Stimulated activated memory B cell treated with anti-CD40 and anti-IgM and Interleukin-4, amounts not matched to agents 10 μg/mL and 1 μg/mL and 100 μg/mL, for 72 hours (primary cell): ENCODE measurements at places on chromosomes 2 and 18.

GRCh38 chr2:51085420-51086068 is 53.6 kb upstream of the NRXN1 start:
- ATAC-seq: no peak

- ATAC-seq: no peak
Measured at GRCh38 chr2:43268066-43268953, 41.9 kb upstream of the ZFP36L2 start.

- ATAC-seq: no peak
Measured at GRCh38 chr18:70250781-70251180, 38.1 kb upstream of the SOCS6 start.

GRCh38 chr2:181004647-181005325 is 24.4 kb downstream of the UBE2E3 start:
- no peak for ATAC-seq

DNA sequence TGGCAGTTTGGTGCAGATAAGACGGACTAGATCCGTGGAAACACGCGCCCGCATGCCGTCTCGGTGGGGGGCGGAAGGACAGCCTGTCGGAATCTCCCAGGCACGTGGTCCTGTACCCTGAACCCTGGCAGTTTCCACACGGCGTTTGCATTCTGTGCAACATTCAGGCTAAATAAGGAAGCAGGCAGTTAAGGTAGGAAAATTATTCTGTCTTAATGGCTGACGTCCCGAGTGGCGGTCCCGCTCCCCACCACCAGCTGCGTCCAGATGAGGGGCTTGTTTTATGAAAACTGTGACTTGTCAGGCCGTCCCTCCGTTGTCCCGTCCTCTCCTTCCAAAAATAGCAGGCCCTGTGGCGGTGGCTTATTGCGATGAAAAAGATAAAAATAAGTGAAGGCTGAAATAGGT is 120.2 kb downstream of the NFATC1 start:
- no peak for ATAC-seq

GRCh38 chr2:205571360-205571959 is 110.8 kb upstream of the NRP2 start:
- ATAC-seq: no peak

GRCh38 chr2:132562245-132562644 is 107.8 kb downstream of the LYPD1 start:
- no peak for ATAC-seq

DNA sequence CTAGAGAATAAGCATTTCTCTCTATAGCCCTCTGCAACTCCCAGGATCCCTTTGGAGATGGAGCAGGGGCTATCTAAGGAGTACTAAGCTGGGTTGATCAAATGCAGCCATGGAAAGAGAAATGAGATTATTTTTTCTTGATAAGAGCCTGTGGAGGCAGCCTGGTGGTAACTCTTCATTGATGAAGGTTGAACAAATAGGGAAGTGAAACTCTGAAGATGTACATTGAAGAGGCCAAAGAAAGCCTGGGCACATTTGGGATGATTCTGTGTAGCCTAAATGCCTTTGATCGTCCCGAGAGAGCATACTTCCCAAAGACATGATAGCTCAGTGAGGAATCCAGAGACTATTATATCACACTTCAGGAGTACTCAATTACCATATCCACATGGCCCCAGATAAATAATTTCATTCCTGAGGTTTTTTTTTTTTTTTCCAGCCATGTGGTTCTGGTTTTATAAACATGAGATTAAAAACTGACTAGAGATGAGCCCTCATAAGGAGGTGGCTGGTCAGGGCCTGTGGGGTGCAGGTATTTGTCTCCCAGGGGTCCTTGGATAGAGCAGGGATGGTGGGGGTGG is 192.5 kb downstream of the TPGS2 start:
- ATAC-seq: no peak

- ATAC-seq: no peak
Measured at GRCh38 chr2:240478346-240479110, 43.1 kb downstream of the GPC1 start.

DNA sequence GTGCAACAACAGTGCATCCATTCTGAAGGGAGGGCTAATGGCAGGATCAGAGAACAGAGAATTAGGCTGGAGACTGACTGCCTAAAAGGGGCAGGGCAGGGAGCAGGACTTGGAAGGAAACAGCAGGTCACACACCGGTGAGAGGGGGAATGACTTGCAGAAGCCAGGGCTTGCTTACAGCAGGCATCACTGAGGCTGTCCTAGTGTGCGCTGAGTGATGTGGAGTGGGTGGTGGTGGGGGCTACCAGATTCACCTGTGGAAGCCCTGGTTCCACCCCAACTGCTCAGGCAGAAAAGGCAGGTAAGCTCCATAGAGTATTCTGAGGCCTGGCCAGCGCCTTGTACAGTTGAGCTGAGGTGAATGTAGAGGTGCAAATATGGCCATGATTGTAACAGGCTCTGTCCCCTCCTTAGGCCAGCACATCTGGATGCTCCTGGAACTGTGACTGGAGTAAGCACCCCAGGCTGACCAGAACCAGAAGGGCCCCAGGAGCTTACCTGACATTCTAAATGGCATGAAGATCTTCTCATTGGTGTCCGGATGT is 49.4 kb downstream of the SFXN5 start:
- ATAC-seq: no peak

DNA sequence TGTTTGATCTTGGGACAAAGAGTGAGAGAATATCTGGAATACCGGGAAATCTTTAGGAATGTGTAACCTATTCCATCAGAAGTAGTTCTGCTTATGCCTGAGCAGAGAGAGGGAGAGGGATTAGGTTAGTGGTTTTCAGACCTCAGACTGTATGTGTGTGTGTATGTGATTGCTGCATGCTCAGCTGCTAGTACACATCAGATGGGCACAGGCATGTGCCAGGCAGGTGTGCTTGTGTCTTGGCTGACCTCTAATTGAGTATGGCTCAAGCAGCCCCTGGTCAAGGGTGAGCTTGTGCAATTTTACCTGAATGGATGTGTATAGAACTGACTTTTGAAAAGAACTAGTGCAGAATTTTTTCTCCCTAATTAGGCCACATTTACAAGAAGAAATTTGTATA is 91.2 kb downstream of the INSIG2 start:
- no peak for ATAC-seq

- ATAC-seq: no peak
Measured at GRCh38 chr2:44542520-44542919, 180.8 kb downstream of the CAMKMT start.

GRCh38 chr2:159201360-159202063 is 85.0 kb downstream of the WDSUB1 start:
- peak; percentile 74 for ATAC-seq

GRCh38 chr2:85648619-85649018 is 19.4 kb downstream of the SFTPB start:
- peak; percentile 54 for ATAC-seq

DNA sequence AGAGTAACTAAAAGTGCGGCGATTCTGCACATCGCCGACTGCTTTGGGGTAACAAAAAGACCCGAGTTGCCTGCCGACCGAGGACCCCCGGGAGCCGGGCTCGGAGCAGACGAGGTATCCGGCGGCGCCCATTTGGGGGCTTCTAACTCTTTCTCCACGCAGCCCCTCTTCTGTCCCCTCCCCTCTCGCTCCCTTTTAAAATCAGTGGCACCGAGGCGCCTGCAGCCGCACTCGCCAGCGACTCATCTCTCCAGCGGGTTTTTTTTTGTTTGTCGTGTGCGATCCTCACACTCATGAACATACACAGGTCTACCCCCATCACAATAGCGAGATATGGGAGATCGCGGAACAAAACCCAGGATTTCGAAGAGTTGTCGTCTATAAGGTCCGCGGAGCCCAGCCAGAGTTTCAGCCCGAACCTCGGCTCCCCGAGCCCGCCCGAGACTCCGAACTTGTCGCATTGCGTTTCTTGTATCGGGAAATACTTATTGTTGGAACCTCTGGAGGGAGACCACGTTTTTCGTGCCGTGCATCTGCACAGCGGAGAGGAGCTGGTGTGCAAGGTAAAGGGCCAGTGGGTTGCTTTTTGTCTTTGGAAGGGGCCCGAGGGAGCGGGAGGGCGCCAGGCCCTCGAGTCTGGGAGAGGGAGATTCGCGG is 1.4 kb downstream of the TRIB2 start:
- peak; percentile 15 for ATAC-seq

- no peak for ATAC-seq
Measured at GRCh38 chr2:237200462-237200861, 114.8 kb downstream of the COPS8 start.

DNA sequence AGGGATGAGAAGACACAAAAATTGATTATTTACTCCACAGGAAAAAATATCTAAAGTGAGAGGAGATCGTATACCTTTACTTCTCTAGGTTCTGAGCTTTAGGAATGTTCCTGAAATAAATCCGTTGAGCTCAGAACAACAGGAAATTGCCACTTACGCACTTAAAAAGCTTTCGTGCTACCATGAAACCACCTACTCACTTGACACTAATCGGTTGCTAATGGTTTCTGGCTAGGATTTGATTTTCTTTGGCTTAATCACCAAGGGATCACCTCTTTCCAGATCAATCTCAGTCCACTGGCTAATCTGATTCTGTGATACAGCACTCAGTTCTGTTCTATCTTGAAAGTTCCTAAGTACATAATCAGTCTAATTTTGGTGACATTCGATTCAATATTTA is 419.6 kb downstream of the DLGAP1 start:
- no peak for ATAC-seq

DNA sequence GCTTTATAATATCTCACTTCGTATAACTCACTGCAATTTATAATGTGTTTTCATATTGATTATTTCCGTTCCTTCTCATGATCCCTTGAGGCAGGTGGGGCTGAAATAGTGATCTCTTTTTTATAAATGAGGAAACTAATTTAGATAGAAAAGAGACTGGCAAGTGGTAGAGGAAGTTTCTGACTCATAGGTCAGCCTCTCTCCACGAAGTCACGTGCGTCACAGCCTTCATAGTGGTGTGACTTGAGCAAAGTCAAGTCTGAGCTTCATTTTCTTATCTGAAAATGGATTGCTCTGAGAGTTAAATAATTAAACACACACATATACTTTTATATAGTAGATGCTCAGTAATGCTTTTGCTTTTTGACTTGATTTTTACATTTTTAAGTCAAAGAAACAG is 19.9 kb downstream of the ABCG5 start:
- ATAC-seq: peak; percentile 82

DNA sequence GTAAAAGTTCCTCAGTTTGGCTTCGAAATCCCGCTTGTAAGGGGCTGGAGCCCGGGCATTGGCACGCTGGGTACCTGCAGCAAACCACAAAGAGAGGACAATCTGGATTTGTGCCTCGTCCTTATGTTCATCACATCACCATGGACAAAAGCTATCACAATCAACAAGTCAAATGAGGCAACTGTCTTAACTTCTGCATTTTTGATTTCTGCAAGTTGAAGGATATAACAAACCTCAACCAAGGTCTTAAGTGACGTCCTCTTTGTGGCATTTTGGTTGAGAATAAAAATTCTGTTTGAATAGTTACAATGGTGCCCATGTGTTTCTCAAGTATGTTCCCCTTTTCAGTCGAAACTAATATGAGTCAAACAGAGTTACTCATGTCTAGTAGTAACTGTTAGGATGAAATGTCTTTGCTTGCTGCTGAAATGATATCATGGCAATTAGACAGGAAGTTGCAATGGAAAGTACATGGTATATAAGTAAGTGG is 70.8 kb upstream of the STK17B start:
- peak; percentile 94 for ATAC-seq

GRCh38 chr2:142270291-142270690 is 139.5 kb upstream of the LRP1B start:
- no peak for ATAC-seq

- ATAC-seq: no peak
Measured at GRCh38 chr2:131055169-131056065, 37.8 kb downstream of the FAM168B start.

GRCh38 chr18:65994302-65994701 is 243.5 kb downstream of the CDH7 start:
- no peak for ATAC-seq

- no peak for ATAC-seq
Measured at GRCh38 chr2:55883357-55883756, 40.2 kb downstream of the EFEMP1 start.

- ATAC-seq: no peak
Measured at GRCh38 chr2:66439812-66440542, 5.1 kb downstream of the MEIS1 start.

- no peak for ATAC-seq
Measured at GRCh38 chr2:232491139-232491780, 3.6 kb upstream of the ECEL1 start.

GRCh38 chr18:10403708-10404107 is 50.7 kb upstream of the APCDD1 start:
- no peak for ATAC-seq

- no peak for ATAC-seq
Measured at GRCh38 chr2:171763602-171764001, 76.3 kb downstream of the DYNC1I2 start.

DNA sequence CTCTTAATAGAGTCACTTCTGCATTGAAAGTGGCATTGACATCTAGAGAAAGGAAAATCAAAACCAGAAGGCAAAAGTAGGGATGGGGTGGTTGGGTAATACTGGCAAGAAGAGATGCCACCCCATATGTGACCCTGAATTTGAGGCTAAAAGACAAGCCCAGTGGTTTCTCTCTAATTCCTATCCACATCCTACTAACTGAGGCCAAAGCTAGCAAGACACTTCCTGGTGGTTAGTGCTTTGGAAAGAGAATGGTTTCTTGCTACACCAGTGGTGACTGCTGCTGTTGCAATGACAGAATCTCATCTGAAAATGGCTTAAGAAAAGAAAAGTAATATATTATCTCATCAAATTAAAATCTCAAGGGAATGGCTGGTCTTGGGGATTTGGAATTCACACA is 640.6 kb downstream of the EPHA4 start:
- ATAC-seq: no peak

GRCh38 chr18:77203071-77203470 is 46.6 kb upstream of the GALR1 start:
- no peak for ATAC-seq

- no peak for ATAC-seq
Measured at GRCh38 chr2:69095305-69095704, 82.3 kb downstream of the ANTXR1 start.

- ATAC-seq: no peak
Measured at GRCh38 chr2:239559417-239560261, 158.8 kb upstream of the HDAC4 start.

GRCh38 chr18:67023059-67023458 is 419.2 kb upstream of the CDH19 start:
- ATAC-seq: no peak

GRCh38 chr18:76956648-76957047 is 134.3 kb downstream of the ZNF236 start:
- no peak for ATAC-seq

DNA sequence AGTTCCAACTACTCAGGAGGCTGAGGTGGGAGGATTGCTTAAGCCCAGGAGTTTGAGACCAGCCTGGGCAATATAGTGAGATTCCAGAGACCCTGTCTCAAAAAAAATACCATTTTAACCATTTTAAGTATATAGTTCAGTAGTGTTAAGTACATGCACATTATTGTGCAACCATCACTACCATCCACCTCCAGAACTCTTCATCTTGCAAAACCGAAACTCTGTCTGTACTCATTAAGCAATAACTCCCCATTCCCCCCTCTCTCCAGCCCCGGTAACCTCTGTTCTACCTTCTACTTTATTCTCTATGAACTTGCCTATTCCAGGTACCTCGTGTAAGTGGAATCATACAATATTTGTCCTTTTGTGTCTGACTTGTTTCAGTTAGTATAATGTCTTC is 86.4 kb downstream of the GFPT1 start:
- ATAC-seq: no peak
